ENCODE measurements at places on chromosomes 4 and X.
A peak's percentile ranks its signal among the peaks of the same experiment; 100 is the strongest.

DNA sequence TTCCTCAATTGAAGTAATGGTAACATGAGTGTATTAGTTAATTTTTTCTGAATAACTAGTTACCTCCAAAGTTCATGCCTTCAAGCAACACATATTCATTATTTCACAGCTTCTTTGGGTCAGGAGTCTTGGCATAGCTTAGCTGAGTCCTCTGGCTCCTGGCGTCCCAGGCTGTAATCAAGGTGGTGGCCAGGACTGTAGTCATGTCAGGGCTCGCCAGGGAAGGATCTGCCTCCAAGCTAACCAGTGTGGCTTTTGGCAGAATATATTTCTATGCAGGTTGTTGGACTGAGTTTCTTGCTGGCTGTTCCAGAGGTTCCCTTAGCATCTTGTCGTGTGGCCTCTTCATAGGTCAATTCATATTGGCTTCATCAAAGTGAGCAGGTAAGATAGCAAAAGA lies 10.0 kb upstream of the HS3ST1 start:
- DNase-seq = no peak

- DNase-seq = no peak
Observed at GRCh38 chrX:107731831-107732502, 43.6 kb downstream of the TSC22D3 start.

GRCh38 chrX:16376056-16376455 lies 208.8 kb downstream of the MAGEB17 start:
- DNase-seq = no peak

- DNase-seq = no peak
Observed at GRCh38 chr4:145217349-145217748, 37.0 kb upstream of the OTUD4 start.

- DNase-seq = no peak
Observed at GRCh38 chr4:133865612-133866327, 335.8 kb downstream of the PABPC4L start.

GRCh38 chr4:170423137-170423536 lies 333.4 kb upstream of the AADAT start:
- no peak for DNase-seq

- DNase-seq = no peak
Observed at GRCh38 chr4:184273166-184274147, 55.8 kb upstream of the ENPP6 start.

GRCh38 chrX:85993539-85994197 lies 53.7 kb downstream of the CHM start:
- DNase-seq = no peak

- no peak for DNase-seq
Observed at GRCh38 chr4:4412641-4413372, 25.9 kb downstream of the NSG1 start.

DNA sequence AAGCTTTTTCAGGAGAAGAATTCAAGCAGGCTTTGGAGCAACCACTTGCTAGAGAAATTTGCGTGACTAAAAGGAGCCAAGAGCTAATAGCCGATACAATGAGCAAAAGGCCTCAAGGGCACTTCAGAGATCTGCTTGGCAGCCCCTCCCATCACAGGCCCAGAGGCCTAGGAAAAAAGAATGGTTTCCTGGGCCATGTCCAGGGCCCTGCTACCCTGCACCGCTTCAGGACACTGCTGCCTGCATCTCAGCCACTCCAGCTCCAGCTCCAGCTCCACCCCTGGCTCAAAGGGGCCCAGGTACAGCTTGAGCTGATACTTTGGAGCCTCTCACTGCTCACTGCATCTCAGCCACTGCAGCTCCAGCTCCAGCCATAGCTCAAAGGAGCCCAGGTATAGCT lies 98.9 kb downstream of the FAM13A start:
- no peak for DNase-seq

- no peak for DNase-seq
Observed at GRCh38 chr4:129526812-129527211, 430.9 kb downstream of the C4orf33 start.

DNA sequence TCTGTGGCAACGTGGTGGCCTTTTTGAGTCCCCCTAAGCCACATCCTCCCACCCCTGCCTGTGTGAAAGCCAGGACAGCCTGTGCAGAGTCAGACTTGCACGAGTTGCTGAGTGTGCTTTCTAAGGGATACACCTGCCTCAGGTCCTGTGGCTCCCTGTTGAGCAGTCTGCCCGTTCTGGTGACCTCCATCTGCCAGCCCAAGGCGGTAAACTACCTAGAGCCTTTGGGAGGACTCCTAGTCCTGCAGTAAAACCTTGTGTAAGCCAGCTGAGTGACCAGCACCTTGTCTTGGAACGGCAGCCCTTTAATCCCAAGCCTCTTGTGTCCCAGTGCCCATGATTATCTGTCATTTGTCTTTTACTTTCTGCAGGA lies 69.3 kb downstream of the NBDY start:
- no peak for DNase-seq

GRCh38 chrX:7568130-7568529 lies 274.8 kb upstream of the VCX start:
- DNase-seq = no peak

GRCh38 chr4:102525504-102525903 lies 24.3 kb downstream of the NFKB1 start:
- no peak for DNase-seq

DNA sequence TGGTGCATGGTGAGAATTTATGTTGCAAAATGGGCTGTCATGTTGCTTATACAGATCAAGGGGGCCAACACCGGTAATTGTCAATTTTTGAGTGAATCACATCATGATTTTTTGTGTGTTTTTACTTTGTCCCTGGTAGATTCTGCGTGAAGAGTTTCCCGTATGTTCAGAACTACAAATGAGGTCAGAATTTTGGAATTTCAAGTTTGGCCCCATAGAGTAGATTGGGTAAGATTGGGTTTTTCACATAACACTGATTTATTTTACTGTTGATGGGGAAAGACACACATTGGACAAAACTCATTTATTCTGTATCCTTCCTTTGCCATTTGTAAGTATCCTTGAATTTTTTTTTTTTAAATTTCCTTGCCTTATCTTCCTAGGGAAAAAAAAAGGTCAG lies 158.5 kb upstream of the MXRA5 start:
- DNase-seq = no peak

GRCh38 chrX:53686151-53686885 lies at the start of gene HUWE1:
HUWE1 (minus strand) TSS chrX:53686719; CDS start chrX:53654107, 32,612 bp downstream.
- no peak for DNase-seq

- no peak for DNase-seq
Observed at GRCh38 chr4:80213117-80213815, 16.0 kb downstream of the PRDM8 start.

GRCh38 chr4:120819805-120820437 lies 102.6 kb downstream of the PRDM5 start:
- no peak for DNase-seq

DNA sequence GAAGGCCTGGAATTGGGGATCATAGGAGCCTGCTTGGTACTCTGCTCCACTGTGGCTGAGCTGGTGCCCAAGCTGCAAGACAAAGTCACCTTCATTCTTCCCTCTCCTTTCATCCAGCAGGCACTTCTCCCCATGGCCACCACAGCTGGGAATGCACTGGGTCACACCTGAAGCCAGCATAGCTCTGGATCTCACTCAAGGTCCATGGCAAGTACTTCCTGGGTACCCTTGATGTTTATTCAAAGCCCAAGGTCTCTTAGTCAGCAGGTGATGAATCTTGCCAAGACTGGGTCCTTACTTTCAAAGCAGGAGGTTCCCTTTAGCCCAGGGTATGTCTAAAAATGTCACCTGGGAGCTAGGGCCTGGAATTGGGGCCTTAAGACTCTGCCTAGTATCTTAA lies 4.9 kb upstream of the SLC4A4 start:
- no peak for DNase-seq

- DNase-seq = no peak
Observed at GRCh38 chrX:103073467-103073866, 9.5 kb upstream of the BEX1 start.

GRCh38 chr4:185256446-185256845 lies 47.0 kb downstream of the SNX25 start:
- no peak for DNase-seq

- DNase-seq = no peak
Observed at GRCh38 chrX:103376979-103377324, 614 bp downstream of the BEX3 start.

GRCh38 chr4:120921456-120922380 lies 808 bp downstream of the PRDM5 start:
- DNase-seq = peak; percentile 47

DNA sequence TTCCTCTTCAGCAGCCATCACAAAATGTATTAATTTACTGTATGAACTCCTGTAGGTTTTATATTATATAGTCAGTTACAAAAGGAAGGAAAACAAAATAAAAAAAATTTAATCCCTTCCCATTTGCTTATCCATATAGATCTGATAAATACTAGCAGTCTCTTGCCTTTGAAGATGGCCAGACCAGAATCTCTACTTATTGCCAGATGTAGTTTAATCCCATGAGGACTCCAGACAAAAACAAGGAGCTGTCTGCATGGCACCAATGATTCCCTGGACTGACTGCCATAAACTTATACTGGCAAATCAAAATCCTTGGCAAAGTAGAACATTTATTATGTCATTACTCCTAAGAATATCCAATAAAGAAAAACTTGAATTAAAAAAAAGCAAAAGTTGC lies 223.3 kb upstream of the MAB21L2 start:
- no peak for DNase-seq

- DNase-seq = no peak
Observed at GRCh38 chr4:14783011-14783877, 219.0 kb upstream of the CPEB2 start.

DNA sequence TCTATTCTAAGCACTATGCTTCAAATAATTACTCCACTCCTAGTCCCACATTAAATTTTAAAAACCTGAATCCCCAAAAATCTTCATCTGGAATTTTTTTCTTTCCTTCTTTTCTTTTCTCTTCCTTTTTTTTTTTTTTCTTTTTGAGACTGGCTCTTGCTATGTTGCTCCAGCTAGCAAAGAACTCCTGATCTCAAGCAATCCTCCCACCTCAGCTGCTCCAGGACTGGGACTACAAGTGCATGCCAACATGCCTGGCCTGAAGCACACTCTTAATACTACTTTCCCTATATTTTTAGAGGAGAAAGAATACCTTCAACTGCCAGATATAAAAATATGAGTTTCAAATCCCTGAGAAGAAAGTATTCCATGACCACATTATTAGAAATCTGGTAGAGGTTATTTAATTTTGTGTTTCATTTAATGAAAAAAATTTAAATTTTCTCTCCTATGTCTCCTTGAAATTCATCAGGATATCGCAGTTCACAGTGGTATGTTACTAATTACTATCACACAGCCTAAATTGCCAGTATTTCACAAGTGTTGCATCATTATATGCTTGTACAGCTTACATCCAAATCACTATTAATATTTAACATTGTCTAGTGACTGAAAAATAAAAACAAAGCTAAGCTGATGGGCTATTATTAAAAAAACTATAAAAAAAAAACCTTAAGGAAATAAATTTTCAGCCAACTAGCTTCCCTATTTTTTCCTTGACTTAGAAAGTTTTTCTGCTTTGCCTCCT lies 227.8 kb downstream of the NAF1 start:
- DNase-seq = no peak

DNA sequence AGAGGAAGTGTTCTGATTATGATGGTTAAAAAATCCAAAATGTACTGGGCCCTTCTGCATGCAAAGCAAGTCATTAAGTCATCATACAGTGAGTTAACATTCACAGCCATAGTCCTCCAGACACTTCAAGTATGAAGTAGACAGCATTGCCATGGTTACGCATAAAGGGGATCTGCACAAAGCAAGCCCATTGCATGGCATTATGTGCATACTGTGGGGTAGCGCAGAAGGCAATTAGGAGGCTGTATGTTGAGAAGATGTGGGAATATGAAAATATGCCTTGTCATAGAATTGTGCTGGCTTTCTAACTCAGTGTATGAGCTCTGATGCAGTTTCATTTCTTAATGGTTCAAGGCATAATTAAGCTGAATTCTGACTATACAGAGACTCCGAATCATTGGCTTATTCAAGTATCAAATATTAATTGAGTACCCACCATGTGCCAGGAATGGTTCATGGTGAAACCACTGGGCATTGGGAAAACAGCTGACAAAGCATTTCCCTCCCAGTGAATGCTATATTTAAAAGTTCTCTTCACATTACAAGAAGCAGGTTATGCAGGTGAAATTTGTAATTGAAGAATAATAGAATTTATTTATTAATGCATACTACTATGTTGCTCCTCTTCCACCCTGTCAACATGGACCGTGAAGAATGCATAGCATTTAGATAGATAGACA lies 588.9 kb downstream of the ZNF674 start:
- DNase-seq = no peak

- no peak for DNase-seq
Observed at GRCh38 chrX:94366616-94367015, 692.6 kb downstream of the FAM133A start.

- no peak for DNase-seq
Observed at GRCh38 chr4:165343353-165344191, 16.1 kb downstream of the MSMO1 start.

DNA sequence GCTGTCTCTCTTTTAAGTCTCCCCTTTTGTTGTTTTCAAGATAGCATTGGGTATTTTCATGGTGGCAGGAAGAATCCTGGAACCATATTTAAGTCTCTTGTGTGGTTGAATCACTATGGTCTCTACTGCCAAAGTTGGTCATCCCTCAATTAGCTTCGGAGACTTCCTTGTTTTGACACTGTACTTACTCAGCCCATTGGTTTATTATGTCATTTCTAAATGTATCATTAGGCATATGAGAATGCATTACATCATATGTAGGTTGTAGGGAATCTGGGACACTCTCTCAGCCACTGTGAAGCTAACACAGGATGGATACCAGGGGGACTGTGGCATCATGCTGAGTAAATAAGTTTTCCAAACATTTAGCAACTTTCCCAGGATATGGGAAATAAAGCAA lies 211.8 kb downstream of the DTHD1 start:
- no peak for DNase-seq

GRCh38 chr4:2330091-2331042 lies 68.5 kb upstream of the MXD4 start:
- DNase-seq = no peak

GRCh38 chr4:81378386-81378785 lies 93.3 kb downstream of the RASGEF1B start:
- DNase-seq = no peak

DNA sequence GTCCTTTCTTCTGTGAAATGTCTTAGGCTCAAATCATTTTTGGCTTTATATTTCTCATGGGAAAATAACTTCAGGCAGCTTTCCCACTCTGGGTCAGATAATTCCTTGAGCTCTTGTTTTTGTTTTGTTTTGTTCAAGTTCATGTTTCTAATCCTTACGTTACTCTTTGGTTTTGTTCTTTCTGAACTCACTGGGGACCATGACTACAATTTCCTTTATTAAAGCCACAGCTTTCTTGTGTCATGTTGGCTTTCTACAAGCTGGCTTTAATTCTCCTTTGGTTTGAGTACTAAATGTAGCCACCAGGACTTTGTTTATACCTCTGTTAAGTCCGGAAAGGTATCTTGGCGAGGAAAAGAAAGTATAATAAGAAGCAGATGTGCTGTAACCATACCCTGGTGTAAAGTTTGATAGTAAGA lies 30.8 kb upstream of the ANXA3 start:
- DNase-seq = no peak

DNA sequence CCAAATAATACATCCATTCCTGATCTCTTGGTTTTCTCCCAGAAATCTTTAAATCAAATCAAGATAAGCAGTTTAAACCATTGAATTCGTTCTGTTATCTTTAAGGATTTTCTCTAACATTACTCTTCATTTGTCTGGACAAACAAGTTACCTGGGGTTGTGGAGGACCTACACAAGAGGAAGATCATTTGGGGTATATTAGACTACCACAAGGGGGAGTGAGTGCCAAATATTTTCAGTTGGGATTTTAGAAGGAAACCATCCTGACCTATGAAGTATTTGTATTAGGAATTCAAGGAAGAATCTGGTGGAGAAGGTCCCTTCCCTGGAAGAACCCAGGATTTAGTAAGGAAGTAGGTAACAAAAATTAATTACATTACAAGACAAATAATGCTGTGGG lies 12.0 kb upstream of the DCHS2 start:
- DNase-seq = no peak
